ENCODE measurements at places on chromosomes 12 and 14.

DNA sequence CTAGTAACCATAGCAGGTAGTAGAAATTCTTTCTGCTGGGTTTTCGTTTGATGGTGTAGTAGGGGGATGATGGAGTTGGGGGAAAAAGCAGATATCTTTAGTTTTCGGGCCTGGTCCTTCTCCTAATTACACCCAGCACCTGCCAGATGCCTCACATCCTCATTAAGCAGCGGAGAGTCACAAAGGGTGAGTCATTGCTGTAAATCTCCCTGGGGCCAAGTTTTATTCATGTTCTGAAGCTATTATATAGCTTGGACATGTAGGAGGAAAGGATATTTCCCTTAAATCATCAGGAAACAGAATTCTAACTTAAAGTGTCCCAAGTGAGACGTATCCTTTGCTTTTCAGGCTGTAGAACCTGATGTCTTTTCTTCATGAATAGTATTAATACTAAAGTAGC lies 4.9 kb upstream of the NECAP1 start:
- no peak for DNase-seq

DNA sequence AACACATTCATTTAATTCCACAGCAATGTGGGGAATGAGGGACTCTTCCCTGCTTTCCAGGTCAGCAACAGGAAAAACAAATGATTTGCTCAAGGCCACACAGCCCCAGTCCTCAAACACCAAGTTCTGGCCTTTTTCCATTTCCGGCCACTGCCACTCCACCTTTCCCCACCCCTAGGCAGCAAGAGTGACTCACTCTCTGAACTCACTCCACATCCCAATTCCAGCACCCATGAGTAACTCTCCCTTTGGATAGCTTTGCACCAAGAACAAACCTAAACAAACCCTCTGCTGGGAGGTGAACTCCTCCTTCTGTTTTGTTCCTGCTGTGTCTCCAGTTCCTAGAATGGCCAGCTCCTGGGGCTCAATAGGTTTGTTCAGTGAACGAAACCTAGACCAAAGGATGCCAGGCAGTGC lies 30.4 kb upstream of the PLEKHG6 start:
- DNase-seq: no peak

DNA sequence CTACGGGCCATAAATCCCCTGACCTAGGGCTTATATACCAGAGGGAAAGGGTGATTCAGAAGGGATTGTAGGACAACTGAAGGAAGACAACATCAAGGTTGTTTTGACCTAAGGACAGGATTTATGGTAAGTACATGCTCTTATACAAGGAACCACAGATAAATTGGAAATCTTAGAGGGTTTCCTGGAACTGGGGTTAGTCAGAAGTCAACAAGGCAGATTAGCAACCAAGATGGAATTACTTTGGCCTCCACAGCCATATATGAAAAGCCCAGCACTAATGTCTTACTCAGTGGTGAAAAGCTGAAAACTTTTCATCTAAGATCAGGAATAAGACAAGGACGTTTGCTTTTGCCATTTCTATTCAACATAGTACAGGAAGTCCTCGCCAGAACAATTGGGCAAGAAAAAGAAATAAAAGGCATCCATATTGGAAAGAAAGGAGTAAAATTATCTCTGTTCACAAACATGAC lies 5.4 kb downstream of the TMBIM4 start:
- no peak for DNase-seq

- DNase-seq: no peak
These were observed 298.0 kb downstream of the RMST start for GRCh38 chr12:97760601-97761000.

GRCh38 chr12:114405519-114406271 lies at the start of gene TBX5:
Gene TBX5, minus strand, starts transcription at chr12:114406144. Its CDS starts 2,246 bp downstream, at chr12:114403898.
- no peak for DNase-seq

GRCh38 chr12:92496790-92497189 lies 206.0 kb upstream of the PLEKHG7 start:
- DNase-seq: no peak

DNA sequence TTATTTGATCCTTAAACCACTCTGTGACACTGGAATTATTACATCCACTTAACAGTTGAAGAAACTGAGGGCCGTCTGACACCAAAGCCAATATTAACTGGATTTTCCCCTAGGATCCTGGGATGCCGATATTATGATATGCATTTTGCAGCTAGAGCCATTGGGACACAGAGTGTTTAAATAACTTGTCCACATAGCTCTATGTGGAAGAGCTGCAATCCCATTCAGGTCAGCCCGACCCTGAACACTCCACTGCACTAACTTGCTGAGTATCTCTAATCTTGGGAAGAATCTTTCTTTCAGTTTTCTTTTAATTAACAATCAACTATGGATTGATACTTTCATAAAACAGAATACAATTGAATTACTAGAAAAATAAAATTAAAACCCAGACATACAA lies 37.9 kb downstream of the RMST start:
- DNase-seq: no peak

- DNase-seq: no peak
These were observed 4.6 kb downstream of the HOXC4 start for GRCh38 chr12:54058128-54058768.

DNA sequence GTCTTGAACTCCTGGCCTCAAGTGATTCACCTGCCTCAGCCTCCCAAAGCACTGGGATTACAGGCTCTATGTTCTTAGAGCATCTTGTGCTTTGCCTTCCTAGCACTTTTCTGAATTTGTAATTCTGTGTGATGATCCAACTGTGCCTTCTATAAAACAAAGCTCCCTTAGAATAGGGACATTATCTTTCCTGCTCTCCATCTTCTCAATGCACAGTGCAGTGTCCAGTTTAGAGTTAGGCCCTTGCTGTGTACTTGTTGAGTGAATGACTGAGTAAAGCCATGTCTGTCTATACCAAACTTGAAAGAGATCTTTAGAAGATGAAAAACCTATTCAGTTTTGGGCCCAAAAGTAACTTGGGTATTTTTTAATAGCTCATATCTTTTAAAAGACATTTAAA lies 5.2 kb downstream of the WDR20 start:
- no peak for DNase-seq

DNA sequence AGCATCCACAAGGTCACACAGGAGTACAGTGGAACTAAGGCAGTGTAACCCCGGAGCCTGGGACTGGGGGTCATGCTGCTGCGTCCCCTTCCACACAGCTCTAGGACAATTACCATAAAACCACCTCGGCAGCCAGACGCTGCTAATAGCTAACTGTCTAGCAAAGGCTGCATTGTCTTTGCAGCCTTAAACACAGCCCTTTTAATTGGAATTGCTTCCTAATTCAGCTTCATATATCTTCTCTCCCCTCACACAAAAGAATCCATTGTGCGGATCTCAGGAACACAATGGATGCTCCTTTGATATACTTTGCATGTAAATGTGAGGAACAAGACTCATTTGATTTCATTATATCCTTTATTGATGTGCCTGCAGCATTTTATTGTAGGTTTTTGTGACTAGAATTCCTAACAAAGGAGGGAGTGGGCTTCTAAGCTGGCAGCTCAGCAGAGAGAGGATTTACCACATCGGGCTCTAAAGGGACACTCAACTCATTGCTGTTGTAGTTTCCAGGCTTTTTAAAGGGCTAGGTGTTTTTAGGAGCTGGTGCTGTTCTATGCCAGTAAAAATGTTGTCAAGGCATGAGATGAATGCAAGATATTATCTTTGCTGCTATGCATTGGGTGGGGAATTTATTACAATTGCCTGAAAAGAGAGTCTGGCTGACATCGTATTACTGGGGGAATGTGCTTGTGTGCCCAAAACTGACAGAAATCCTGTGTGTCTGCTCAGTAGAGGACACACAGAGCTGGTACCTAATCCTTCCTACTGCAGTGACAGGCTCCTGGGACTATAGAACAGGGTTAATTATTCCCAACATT lies 30.4 kb upstream of the DACT1 start:
- DNase-seq: no peak

- DNase-seq: no peak
These were observed 10.2 kb downstream of the PPFIBP1 start for GRCh38 chr12:27534060-27534764.

GRCh38 chr12:62933220-62933601 lies 1.7 kb downstream of the PPM1H start:
- DNase-seq: no peak

DNA sequence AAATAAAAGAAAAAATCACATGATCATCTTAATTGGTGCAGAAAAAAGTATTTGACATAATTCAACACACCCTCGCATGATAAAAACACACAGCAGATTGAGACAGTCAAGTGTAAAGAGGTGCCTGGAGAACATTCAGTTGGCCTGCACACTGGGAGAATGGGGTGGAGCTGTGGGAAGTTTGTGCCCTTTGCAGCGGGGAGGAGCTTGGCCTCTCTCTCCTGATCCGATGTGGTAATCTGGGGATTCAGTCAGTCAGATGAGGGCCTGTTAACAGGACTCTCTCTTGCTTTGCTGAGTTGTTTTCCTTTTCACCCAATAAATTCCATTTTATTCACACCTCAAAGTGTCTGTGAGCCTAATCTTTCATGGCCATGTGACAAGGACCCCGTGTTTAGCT lies 5.9 kb downstream of the SERPINA6 start:
- no peak for DNase-seq

GRCh38 chr12:14384783-14385638 lies 19.5 kb downstream of the ATF7IP start:
- DNase-seq: no peak

GRCh38 chr12:77521508-77522115 lies 309.1 kb upstream of the NAV3 start:
- DNase-seq: no peak

GRCh38 chr12:26029736-26030022 lies 71.2 kb downstream of the RASSF8 start:
- no peak for DNase-seq

GRCh38 chr12:53474819-53475218 lies 22.9 kb downstream of the PCBP2 start:
- DNase-seq: no peak

- DNase-seq: no peak
These were observed 37.3 kb upstream of the TBPL2 start for GRCh38 chr14:55477680-55478079.

- DNase-seq: no peak
These were observed 1.1 kb downstream of the CLMN start for GRCh38 chr14:95318399-95319311.

DNA sequence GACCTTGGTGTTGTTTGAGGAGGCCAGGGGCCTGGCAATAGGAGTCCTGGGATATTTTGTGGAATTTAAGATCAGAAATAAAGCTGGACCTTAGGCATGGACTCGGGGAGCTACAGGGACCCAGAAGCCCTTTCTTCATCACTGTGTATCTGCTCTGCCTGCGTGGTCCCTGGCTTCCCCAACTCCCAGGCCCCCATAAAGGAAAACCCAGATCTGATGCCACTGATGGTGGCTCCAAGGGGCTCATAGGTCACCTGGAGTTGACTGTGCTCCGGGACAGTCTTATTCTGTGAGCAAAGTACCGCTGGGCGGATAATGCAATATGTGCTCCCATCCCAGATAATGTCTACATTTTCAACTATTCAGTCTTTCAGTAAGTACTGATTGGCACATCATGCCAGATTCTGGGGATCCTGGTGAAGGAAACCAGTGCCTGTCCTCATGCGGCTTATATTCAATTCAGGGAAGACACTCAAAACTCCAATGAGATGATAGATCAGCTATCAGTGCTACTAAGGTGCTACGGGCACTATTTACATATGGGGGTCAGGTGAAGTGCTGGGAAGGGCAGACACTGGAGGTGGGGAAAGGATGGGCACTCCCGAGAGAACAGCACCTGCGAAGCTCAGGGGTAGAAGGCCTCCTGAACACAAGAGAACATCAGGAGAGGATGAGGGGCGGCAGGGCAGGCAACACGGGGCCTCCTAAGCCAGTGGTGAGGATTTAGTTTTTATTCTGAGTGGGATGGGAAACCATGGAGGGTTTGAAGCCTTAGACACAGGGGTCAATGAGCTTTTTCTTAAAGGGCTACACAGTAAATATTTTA lies 5.5 kb upstream of the SELPLG start:
- DNase-seq: no peak

- DNase-seq: no peak
These were observed 7.1 kb downstream of the IFNG-AS1 start for GRCh38 chr12:67996347-67996746.

GRCh38 chr12:5396541-5396940 lies 35.4 kb upstream of the NTF3 start:
- DNase-seq: no peak

DNA sequence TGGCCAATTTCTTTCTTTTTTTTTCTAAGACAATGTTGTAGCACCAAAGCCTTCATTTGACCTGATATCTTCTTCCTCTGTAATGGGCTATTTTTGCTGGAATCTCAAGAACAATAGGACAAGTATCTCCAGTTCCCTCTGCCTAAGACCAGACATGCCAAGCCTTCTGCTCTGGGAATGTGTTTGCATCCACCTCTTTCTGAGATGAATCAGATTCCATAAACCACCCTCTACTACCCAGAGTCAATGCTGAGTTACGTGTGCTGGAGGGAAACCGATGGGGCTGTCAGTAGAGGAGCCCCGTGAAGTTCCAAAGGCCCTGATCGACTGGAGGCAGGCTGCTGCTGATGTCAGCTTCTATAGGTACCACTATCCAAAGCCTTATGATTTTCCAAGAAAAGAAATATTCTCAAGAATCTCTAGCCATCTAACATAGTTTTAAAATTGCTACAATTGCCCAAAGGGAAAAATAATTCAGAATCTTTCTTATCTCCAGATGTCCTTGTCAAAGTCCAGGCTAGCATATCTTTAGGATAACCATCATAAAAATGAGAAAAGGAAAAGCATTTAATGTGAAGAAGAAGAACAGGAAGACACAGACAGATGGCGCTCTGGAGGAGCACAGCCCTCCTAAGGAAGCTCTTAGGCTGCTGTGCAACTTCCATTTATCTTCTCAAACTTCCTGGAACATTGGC lies 101.9 kb downstream of the SLC8A3 start:
- no peak for DNase-seq

GRCh38 chr12:112830901-112831300 lies 39.4 kb downstream of the RPH3A start:
- DNase-seq: no peak

DNA sequence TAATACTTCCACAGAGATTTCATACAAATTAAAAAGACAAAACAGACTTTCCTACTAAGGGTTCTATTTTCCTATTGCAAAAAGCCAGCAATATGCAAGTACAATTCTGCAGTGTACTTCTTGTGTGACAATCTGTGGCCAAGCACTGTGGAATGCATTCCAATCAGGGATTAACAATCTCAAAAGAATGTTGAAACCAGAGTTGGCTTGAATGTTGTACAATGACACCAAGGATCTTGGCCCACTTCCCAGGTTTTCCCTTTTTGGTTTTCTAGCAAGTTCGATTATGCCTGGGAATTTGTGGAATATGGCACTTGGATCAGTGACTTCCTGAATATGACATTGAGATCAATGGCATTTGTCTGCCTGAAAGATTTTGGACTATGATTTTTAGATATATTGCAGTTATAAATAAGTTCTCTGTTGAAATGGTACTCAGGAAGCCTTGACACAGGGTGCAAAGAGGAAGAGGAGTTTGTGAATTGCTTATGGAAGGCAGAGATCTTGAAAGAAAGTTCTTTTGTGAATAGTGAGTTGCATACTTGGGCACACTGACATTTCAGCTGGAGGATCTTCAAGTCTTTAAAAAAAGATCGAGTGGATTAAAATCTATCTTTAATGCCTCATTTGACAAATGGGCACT lies 81.4 kb upstream of the FERMT2 start:
- no peak for DNase-seq

- DNase-seq: no peak
These were observed 845 bp upstream of the AHNAK2 start for GRCh38 chr14:104978746-104979691.

GRCh38 chr14:89027097-89027740 lies 202.8 kb downstream of the TTC8 start:
- peak; percentile 43 for DNase-seq
